ENCODE measurements at places on chromosomes 1 and 21. TPM values are rescaled to one million over a fixed set of nuclear protein-coding genes. Genes with fewer than 3 reads are reported as not detected.

Gene SLAMF9
- total RNA-seq = not detected

Gene LIN9
- 5.6 TPM for total RNA-seq

Gene DMBX1
- total RNA-seq = not detected

Gene GSTM5
- total RNA-seq = not detected

Gene FAAH
- 0.64 TPM for total RNA-seq

Data from dermis microvascular lymphatic vessel endothelial cell (primary cell).